Activated CD8-positive, alpha-beta memory T cell treated with anti-CD3 and anti-CD28 coated beads, Interleukin-2, amount 10 ng/mL, durations not matched to agents 7 days and 5 days (primary cell): ENCODE measurements at places on chromosomes 12 and 14. TPM values are rescaled to one million over a fixed set of nuclear protein-coding genes. Genes with fewer than 3 reads are reported as not detected.
A peak's percentile ranks its signal among the peaks of the same experiment; 100 is the strongest.

The CCDC184 gene
- total RNA-seq: 0.32 TPM

The FGD4 gene
- total RNA-seq: 0.61 TPM

The GPR84 gene
- 0.59 TPM for total RNA-seq

The TTC9 gene
- 7.8 TPM for total RNA-seq

The GNB3 gene
- not detected for total RNA-seq

The WNT1 gene
- 1.2 TPM for total RNA-seq

The PROX2 gene
- total RNA-seq: 0.44 TPM

The FSCB gene
- not detected for total RNA-seq

GRCh38 chr12:116955382-116956021, 44.8 kb downstream of the FBXW8 start:
- no peak for DNase-seq
- no peak overlapping the region for H3K27ac ChIP-seq
- H3K27me3 ChIP-seq: no peaks in the 10 kb centered on the region
- H3K4me3 ChIP-seq: no peak overlapping the region

DNA sequence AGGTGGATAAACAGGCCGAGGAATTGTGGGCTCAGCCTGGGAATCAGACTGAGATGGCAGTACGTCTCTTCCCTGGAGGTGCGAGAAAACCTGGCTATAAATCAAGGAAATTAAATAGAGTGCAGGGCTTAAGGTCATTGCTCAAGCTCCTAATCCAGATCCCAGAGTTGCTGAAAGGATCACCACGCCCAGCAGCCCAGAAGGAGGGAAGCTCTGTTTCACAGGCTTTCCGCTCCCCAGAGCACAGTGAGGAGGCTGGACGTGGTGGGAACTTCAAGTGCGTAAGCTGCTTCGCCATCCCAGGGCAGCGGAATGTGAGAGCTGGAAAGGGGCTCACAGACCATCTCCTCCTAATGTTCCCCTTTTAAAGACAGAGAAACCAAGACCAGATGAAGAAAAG, 651.6 kb upstream of the TBX3 start:
- no peaks in the 10 kb centered on the region for H3K4me1 ChIP-seq
- no peak overlapping the region for H3K27ac ChIP-seq
- H3K27me3 ChIP-seq: no peaks in the 10 kb centered on the region
- no peak overlapping the region for H3K4me3 ChIP-seq

- H3K27me3 ChIP-seq: no peaks in the 10 kb centered on the region
- H3K27ac ChIP-seq: no peak within 1 kb of the TSS
- no peak within 1 kb of the TSS for H3K4me3 ChIP-seq
- DNase-seq: peak; percentile 88
- H3K36me3 ChIP-seq: peaks cover 49% of the 10 kb centered on the region
Observed at GRCh38 chr14:23094666-23095195, at the start of gene ACIN1. TSS of gene ACIN1 (minus strand) at chr14:23095136. CDS start at chr14:23095112, 24 bp downstream.

GRCh38 chr14:61561104-61561503, 134.2 kb upstream of the HIF1A start:
- H3K4me3 ChIP-seq: no peak overlapping the region
- no peaks in the 10 kb centered on the region for H3K27me3 ChIP-seq
- H3K4me1 ChIP-seq: peaks cover 51% of the 10 kb centered on the region
- peaks cover 10% of the 10 kb centered on the region for H3K36me3 ChIP-seq
- DNase-seq: no peak

- DNase-seq: no peak
- no peak overlapping the region for H3K27ac ChIP-seq
- H3K4me3 ChIP-seq: no peak overlapping the region
- H3K36me3 ChIP-seq: no peaks in the 10 kb centered on the region
- no peaks in the 10 kb centered on the region for H3K4me1 ChIP-seq
- no peaks in the 10 kb centered on the region for H3K27me3 ChIP-seq
Observed at GRCh38 chr14:50631408-50631821, 36.7 kb downstream of the SAV1 start.

DNA sequence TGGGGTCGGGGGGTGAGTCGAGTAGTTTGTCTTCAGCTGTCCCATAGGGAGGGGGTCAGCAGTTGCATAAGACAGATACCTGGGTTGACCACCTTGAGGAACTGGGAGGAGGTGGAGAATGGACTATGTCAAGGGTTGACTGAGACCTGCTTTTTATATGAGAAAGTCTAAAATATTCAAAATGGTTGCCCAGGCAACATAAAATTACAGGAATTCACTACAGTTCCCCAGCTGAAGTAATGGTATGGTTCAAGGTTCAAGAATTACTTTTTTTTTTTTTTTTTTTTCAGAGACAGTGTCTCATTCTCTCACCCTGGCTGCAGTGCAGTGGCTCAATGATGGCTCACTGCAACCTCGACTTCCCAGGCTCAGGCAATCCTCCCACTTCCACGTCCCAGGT, 5.1 kb upstream of the TCHP start:
- H3K27me3 ChIP-seq: no peaks in the 10 kb centered on the region
- no peak overlapping the region for H3K27ac ChIP-seq
- no peaks in the 10 kb centered on the region for H3K36me3 ChIP-seq
- peaks cover 29% of the 10 kb centered on the region for H3K4me1 ChIP-seq
- no peak for DNase-seq

DNA sequence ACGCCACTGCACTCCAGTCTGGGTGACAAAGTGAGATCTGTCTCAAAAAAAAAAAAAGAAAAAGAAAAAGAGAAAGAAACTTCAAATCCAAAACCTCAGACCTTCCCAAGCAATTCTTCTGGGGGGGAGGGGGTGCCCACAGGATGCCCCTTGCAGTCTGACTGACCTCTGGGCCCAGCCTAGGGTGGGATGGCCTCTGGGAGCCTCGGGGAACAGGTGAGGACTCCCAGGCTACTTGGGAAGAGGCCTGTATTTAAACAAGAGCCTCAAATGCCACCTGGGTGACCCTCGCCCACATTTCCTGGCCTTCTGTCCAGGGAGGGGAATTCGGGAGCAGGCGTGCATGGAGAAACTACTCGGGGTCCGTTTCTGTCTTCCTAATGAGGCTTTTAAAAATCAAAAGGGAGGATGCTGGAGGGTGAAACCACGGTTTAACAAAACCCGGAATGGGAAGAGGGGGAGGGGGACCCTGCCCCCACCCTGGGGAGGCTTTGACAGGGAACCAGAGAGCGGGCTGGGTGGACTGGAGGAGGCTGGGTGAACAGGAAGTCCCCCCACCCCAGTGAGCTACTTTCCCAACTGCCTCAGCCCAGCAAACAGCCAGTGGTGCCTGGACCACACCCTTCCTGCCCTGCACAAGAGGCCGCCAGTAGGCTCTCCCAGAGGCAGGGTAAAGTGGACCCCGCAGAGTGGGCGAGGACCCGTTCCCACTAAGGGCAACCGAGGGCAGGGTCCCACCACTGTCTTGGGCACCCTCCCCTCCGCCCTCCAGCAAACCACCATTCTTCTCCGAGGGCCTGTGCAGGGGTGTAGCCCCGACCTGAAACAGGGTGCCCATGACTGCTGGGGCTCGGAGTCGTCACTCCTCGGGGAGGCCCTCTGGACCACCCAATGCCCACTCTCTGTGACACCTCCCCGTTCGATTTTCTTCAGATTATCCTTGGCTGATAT, 1.5 kb upstream of the FBRSL1 start:
- no peaks in the 10 kb centered on the region for H3K36me3 ChIP-seq
- H3K4me1 ChIP-seq: peaks cover 47% of the 10 kb centered on the region
- H3K27ac ChIP-seq: peak overlapping the region; percentile 95
- H3K4me3 ChIP-seq: peak overlapping the region; percentile 85

GRCh38 chr14:31222834-31223233, 15.2 kb upstream of the HECTD1 start:
- no peaks in the 10 kb centered on the region for H3K36me3 ChIP-seq
- H3K27ac ChIP-seq: no peak overlapping the region

DNA sequence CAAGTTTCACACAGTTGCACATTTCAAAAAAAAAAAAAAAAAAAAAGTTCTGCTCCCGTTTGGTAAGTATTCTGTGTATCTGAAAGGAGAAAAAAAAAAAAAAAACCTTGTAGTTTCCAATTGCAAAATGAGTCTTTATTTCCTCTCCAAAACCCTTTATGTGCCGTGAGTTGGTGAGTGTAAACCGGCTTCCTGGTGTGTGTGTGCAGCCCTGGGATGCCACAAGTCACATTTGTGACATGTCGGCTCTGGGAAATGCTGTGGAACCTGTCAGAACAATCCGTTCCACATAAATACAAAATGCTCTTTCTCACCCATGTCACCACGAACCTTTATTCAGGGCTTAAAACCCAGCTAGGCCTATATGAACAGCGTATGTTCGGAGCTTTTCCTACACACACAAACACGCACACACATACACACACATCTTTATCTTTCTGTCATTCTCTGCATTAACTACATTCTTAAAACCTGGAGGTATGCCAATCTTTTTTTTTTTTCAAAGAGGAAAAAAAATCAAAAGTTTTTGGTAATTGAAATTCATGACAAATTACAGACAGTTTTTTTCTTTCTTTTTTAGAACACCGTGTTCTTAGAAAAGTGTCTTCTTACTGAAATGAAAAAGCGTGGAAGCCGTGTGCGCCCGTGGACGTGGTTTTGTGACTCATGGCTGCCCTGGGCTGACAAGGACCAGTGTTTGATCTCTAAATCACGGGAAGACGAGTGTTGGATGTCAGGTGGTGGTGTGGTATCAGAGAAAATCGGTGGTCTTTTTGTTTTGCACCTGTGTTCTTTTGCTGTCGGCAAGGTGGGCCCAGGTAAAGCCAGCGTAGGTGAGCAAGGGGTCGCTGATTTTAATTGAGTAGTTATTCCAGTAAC, 612.0 kb downstream of the VRK1 start:
- peak overlapping the region; percentile 88 for H3K27ac ChIP-seq
- H3K4me3 ChIP-seq: peak overlapping the region; percentile 63
- H3K36me3 ChIP-seq: no peaks in the 10 kb centered on the region
- peak; percentile 74 for DNase-seq

GRCh38 chr12:120496413-120497340, 764 bp downstream of the DYNLL1 start:
- H3K27ac ChIP-seq: peak overlapping the region; percentile 72
- H3K36me3 ChIP-seq: peaks cover 17% of the 10 kb centered on the region
- H3K4me3 ChIP-seq: peak overlapping the region; percentile 84
- peak; percentile 61 for DNase-seq
- no peaks in the 10 kb centered on the region for H3K27me3 ChIP-seq

GRCh38 chr14:34021096-34021495, 70.2 kb upstream of the EGLN3 start:
- no peak for DNase-seq
- H3K36me3 ChIP-seq: no peaks in the 10 kb centered on the region
- H3K27me3 ChIP-seq: peaks cover 3% of the 10 kb centered on the region
- peaks cover 19% of the 10 kb centered on the region for H3K4me1 ChIP-seq
- no peak overlapping the region for H3K4me3 ChIP-seq

DNA sequence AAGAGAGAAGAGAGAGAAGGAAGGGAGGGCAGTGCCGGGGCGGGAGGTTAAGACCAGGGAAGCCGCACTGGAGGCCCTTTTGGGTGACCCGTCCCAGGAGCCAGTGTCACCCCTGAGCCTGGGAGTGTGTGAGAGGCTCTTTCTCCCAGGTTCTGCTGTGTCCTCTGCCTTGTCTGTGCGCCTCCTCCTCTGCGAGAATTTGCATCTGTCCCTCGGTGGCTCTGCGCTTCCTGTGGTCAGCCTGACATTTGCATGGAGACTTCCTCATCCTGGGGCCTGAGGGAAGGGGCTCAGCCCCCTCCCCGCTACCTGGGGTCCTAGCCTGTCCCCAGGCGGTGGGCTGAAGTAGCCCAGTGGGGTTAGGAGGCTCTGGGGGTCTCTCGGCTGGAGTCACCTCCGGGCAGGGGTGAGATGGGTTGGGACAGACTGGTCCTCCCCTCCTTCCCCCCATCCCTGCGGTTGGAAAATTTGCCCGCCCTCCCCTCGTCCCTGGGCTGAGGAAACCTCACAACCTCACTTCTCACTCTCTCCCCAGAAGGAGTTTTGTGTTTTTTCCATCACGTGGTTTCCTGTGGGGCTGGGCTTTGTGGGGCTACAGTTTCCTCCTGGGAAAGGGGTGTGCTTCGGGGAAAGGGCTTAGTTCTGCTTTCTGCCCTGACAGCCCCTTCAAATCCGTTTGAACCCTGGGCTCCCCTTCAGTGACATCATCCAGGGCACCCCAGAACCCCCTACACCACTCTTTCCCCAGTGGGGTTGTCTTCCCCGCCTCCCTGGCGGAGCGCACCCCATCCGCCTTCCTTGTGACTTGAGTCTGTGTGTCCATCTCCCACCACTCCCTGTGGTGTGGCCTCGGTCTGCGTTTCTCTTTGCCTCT, 2.5 kb downstream of the PTPN6 start:
- H3K27ac ChIP-seq: peak overlapping the region; percentile 96
- peak; percentile 91 for DNase-seq
- no peaks in the 10 kb centered on the region for H3K27me3 ChIP-seq
- peaks cover 61% of the 10 kb centered on the region for H3K36me3 ChIP-seq
- peaks cover 79% of the 10 kb centered on the region for H3K4me1 ChIP-seq
- peak overlapping the region; percentile 93 for H3K4me3 ChIP-seq

DNA sequence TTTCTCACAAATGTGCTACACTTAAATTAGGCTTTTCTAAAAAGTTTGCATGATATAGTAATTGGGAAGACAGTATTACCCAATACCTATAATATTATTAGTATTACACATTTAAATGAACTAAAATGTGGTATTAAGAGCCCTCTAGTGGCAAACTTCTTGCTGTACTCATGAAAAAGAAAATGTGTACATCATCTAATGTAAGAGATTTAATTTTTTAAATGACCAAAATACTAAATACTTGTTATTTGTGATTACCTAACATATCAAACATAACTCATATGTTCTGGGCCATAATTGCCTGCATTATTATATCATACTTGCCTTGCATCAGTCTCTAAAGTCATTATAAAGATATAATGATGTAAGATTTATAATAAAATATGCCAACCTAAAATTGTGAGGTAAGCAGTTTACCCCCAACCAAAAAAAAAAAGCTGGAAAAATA, 64.2 kb downstream of the DNAI7 start:
- no peak overlapping the region for H3K27ac ChIP-seq
- H3K4me3 ChIP-seq: no peak overlapping the region
- DNase-seq: no peak
- no peaks in the 10 kb centered on the region for H3K4me1 ChIP-seq
- peaks cover 8% of the 10 kb centered on the region for H3K27me3 ChIP-seq
- no peaks in the 10 kb centered on the region for H3K36me3 ChIP-seq

DNA sequence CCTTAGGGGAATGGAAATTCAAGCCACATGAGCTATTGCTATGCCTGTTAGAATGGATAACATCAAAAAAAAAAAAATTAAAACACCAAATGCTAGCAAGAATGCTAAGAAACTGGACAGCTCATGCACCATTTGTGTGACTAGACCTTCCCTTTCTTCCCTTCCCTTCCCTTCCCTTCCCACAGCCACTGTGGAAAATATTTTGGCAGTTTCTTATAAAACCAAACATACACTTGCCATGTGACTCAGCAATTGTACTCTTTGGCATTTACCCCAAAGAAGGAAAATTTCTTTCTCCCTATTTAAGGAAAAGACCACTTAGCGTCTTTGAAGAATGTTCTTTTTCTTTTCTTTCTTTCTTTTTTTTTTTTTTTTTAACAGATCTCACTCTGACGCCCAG, 49.1 kb upstream of the FKBP4 start:
- H3K27ac ChIP-seq: no peak overlapping the region
- H3K4me3 ChIP-seq: no peak overlapping the region
- H3K4me1 ChIP-seq: no peaks in the 10 kb centered on the region
- DNase-seq: no peak

GRCh38 chr12:84336231-84336630, 576.4 kb downstream of the SLC6A15 start:
- DNase-seq: no peak
- no peak overlapping the region for H3K4me3 ChIP-seq
- no peaks in the 10 kb centered on the region for H3K4me1 ChIP-seq
- H3K27me3 ChIP-seq: no peaks in the 10 kb centered on the region
- no peak overlapping the region for H3K27ac ChIP-seq

- no peaks in the 10 kb centered on the region for H3K27me3 ChIP-seq
- peaks cover 20% of the 10 kb centered on the region for H3K4me1 ChIP-seq
- H3K36me3 ChIP-seq: peaks cover 62% of the 10 kb centered on the region
- H3K27ac ChIP-seq: no peak overlapping the region
- no peak for DNase-seq
- no peak overlapping the region for H3K4me3 ChIP-seq
Observed at GRCh38 chr12:14921218-14921617, 17.1 kb downstream of the ERP27 start.
